ENCODE measurements at places on chromosomes 3 and 15.

DNA sequence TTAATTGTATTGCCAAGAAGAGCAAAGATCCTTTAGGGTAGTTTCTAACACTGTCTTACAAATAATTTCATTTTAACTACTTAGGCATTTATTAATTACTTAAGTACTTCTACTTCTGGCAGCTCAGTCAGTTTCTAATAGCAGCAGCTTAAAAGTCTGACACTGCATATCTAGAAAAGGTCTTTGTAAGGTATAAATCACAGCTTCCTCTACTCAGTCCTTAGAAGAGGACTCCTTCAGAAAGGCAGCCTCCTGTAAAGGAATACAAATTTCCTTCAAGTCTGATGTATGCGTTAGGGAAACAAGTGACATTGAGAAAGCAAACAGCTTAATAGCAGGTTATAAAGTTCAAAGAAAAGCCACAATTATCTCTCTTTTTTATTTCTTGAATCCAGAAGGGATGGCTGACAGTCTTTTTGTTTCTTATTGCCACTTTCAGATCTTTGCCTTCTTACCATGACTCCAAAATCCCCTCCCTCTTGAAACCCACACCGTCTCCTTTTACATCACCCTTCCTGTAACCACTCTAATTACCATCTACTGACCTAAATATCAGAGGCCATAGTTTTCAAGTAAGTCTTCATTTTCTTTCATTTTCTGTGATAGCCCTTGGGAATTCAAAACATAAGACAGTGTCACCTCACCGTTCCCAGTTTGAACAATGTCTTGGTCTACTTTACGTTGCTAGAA lies 109.5 kb downstream of the CGGBP1 start:
- DNase-seq: no peak

- no peak for DNase-seq
Observed at GRCh38 chr15:100018191-100018590, 285.0 kb upstream of the LYSMD4 start.

DNA sequence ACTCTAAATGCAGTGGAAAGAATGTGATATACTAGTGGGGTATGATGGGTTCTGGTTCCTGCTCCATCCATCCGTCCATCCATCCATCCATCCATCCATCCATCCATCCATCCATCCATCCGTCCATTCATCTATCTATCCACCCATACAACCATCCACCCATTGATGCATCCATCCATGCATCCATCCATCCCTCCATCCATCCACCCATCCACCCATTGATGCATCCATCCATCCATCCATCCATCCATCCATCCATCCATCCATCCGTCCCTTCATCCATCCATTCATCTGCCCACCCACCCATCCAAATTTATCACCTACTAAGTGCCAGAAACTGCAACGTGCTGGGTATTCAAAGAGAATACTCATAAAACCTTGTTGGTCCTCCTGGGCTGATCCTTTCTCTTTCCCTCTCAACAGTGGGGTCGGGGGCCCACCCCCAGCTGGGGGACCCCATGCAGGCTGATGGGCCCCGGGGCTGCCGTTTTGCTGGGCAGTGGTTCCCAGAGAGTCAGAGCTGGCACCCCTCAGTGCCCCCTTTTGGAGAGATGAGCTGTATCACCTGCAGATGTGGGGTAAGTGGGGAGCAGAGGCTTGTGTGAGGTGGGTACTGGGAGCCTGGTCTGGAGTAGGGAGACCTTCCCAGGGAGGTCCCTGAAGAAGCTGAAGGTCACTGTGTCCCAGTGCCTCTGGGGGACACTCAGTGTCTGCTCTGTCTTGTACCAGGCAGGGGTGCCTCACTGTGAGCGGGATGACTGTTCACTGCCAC lies 8.5 kb downstream of the CHRD start:
- no peak for DNase-seq

- DNase-seq: no peak
Observed at GRCh38 chr15:33298631-33299030, 12.1 kb upstream of the RYR3 start.

DNA sequence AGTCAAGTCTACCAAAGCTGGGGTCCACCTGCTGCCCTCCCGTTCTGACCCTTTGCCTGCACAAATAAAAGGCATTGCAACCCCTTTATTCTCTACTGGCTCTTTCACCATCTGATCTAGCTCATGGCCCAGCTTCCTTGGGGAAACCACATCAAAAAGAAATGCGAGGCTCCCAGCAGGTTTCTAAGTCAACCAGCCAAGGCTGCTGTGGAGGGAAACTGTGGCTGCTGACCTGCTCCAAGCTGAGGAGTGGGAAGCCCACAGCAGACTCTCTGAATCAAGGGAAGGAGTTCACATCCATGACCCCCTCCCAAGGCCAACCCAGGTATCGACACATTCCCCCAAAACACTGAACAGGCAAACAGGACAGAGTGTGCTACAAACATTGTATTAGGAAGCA lies 25.2 kb upstream of the SLCO2A1 start:
- DNase-seq: no peak

- no peak for DNase-seq
Observed at GRCh38 chr3:176587089-176587488, 610.2 kb downstream of the TBL1XR1 start.

DNA sequence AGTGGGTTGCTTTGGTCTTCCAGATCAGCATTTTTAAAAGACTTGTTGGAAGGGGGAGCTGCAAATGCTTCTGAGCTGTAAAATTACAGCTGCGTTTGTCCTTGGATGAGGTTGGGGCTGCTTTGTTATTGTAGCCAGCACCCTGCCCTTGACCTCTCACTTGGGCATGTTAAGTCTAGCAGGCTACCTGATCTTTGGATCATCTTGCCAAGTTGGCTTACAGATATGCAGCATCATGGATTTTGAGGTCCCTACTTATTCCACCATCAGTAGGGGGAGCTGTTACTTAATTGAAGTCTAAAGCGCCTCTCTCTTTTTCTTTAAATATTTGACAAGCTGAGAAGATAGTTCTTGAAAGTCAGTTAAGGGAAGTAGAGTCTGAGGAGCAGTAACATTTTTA lies 793.0 kb downstream of the MCTP2 start:
- no peak for DNase-seq

- no peak for DNase-seq
Observed at GRCh38 chr3:131036200-131036816, 9.6 kb downstream of the NEK11 start.

DNA sequence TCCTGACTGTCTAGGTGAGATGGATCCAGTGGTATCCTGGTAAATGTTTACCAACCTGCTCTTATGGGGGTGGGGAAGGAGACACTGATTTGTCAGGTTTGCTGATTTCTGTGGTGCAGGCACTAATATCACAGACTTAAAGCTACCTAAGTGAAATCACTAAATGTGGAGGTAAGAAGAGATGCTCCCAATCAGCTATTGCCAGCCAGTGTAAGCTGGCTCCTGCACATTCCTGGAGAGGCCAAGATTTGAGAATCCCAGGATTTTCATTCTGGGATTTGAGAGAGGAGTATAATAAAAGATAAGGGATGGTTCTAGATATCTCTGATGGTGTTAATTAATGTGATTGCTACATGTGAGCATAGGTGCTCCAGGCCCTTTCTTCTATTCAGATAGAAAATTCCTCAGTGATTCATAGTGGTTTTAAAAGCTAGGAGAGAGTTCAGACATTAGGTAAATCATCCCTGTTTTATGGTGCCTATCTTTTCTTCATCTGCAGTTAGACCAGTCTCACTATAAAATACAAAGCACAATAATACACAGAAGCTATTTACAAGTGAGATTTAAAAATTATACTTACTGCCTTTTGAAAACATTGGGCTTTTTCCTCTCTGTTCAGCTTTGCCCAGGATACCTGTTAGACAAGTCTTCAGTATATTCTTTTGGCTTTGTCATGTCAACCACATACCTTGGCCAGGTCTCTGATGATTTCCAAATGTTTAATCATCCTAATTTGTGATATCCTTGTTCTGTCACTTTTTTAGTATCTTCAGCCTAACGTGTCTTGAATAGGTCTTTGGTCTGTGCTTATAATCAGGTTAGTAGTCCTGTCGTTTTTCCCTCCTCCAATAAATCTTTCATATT lies 90.9 kb downstream of the MBNL1 start:
- DNase-seq: no peak

GRCh38 chr15:40878785-40879184 lies 4.8 kb upstream of the RHOV start:
- peak; percentile 36 for DNase-seq

GRCh38 chr3:149319750-149320149 lies 13.7 kb downstream of the TM4SF18 start:
- DNase-seq: no peak

- no peak for DNase-seq
Observed at GRCh38 chr3:116896116-116896515, 186.5 kb downstream of the TUSC7 start.

DNA sequence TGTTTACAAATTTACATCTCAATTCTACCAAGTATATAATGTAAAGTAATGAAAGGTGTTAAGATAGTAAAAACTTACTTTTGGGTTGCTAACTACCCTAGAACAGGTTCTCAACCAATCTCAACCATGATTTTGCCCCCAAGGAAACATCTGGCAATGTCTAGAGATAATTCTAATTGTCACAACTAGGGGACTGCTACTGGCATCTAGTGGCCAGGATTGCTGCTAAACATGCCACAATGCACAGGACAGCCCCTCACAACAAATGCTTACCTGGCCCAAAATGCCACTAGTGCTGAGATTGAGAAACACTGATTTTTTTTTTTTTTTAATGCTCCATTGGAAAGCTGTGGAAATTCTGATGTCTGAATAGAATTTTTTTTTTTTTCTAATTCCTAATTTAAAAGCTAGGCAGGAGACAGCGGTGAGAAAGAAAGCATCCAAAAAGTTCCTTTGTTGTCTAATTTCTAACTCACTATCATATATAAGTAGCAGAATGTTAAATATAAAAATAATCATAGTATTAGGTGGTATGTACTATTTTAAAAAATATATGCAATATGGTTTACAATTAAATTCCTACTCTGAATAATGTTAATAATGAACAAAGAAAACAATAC lies 81.5 kb downstream of the TJP1 start:
- DNase-seq: no peak

- no peak for DNase-seq
Observed at GRCh38 chr3:32575451-32576113, 4.9 kb upstream of the DYNC1LI1 start.

GRCh38 chr3:116757315-116757714 lies 47.7 kb downstream of the TUSC7 start:
- no peak for DNase-seq

DNA sequence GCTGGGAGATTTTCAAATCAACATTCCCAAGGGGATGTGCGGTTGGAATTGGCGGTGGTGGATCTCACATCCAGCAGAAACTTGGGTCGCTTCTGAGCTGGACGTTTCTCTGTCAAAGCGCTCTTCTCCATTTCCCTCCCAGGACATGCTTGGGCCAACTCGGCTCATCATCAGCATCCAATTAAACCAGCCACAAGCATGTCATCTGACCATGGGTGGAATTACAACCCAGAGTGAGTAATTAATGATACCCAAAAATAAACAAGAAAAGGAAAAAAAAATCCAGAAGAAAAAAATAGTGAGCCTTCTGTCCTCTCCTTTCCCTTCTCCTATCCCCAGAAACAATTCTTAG lies 111.2 kb downstream of the XXYLT1 start:
- no peak for DNase-seq

DNA sequence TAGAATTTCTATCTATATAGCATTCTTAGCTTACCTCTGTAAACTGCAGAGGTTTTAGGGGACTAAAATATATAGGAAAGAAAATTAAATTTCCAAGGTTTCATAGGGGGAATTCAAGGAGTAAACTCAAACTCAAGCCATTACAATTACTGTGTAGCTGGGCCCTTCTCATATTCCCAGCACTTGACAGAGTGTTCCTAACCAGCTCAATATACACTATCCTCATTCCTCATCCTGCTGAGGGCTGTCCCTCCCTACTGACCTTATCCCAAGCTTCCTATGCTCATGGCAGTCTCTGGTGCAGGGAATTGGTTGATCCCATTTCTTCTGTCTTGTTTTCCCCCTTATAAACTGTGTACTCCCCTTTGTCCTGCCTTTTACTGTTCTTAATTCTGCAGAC lies 33.9 kb downstream of the NXPE3 start:
- DNase-seq: no peak

Data from activated T-cell treated with anti-CD3 and anti-CD28 coated beads for 24 hours (primary cell).